ENCODE measurements at places on chromosomes 2 and 18.
A peak's percentile ranks its signal among the peaks of the same experiment; 100 is the strongest.

- no peak for DNase-seq
These were observed 1.8 kb downstream of the SLC5A7 start for GRCh38 chr2:107988108-107988507.

GRCh38 chr18:56233595-56233994 lies 404.8 kb downstream of the TXNL1 start:
- no peak for DNase-seq

- no peak for DNase-seq
These were observed 12.3 kb downstream of the MALL start for GRCh38 chr2:110103061-110103961.

DNA sequence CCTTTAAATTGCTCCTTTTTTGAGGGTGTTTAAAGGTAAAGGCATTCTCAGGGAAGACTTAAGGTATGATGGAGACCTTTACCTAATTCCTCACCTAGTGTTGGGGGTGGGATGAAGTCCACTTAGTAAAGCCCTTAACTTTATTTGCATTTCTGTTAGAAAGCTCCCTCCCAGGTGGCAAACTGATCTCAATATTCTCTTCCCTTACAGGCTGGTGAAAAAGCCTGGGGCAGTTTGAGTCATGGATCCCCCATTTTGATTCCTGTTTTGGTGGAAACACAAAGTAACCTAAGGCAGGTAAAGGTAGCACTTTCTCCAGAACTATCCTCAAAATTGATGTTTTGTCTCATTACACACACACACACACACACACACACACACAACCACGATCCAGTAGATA lies 33.8 kb upstream of the HNRNPA3 start:
- DNase-seq = no peak

DNA sequence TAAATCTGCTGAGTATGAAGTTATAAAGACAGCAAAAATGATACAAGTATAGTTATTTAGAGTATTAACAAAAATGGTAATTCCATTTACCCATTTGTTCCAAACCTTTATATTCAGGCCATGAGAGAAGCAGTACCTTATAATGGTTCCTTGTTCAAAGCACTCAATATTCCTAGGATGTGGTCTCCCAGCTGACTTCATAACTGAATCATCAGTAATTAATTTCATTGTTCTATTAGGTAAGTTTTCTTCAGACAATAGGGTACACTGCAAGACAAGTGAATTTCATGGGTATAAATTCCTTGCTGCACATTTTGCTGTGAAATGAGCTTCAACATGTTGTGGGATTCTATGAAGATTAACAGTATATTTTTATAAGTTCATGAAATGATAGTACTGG lies 550.8 kb upstream of the ZEB2 start:
- no peak for DNase-seq

- DNase-seq = no peak
These were observed 16.8 kb upstream of the KCNK3 start for GRCh38 chr2:26675651-26676255.

- DNase-seq = no peak
These were observed 38.6 kb downstream of the SNED1 start for GRCh38 chr2:241036964-241037421.

- DNase-seq = no peak
These were observed 22.3 kb upstream of the IL1R1 start for GRCh38 chr2:102120261-102120660.

- no peak for DNase-seq
These were observed 6.7 kb downstream of the DSEL start for GRCh38 chr18:67509741-67510391.

DNA sequence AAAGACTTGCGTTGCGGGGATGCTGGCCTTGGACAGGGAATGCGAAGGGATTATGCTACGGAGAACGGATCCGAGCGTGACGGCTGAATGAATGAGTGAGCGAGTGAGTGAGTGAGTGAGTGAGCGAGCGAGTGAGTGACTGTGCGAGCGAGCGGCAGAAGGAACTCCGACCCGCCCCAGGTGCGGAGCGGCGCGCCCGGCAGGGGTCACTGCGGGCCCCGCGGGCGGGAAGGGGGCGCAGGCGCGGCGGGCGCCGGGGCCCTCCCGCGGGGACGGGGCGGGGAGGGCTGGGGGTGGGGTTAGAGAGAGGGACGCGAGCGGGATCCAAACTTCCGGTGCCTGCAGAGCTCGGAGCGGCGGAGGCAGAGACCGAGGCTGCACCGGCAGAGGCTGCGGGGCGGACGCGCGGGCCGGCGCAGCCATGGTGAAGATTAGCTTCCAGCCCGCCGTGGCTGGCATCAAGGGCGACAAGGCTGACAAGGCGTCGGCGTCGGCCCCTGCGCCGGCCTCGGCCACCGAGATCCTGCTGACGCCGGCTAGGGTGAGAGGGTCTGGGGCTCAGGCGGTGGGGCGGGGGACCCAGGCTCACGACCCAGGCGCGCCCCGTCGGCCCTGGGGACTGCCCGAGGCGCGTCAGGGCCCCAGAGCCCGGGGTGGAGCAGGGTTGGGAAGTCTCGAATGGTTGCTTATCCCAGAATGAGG lies at the start of gene ITM2C:
ITM2C (plus strand) TSS at position 338 of the 702 bp plus-strand sequence; CDS start at position 422, 84 bp downstream.
- DNase-seq = peak; percentile 76
